ENCODE measurements at places on chromosomes 6 and 20.

- no peak for ATAC-seq
- no peaks in the 10 kb centered on the region for H3K4me1 ChIP-seq
- H3K27me3 ChIP-seq, result peaks cover 48% of the 10 kb centered on the region
- H3K36me3 ChIP-seq, result no peaks in the 10 kb centered on the region
These were observed 12.6 kb downstream of the GLP1R start for GRCh38 chr6:39061182-39061581.

DNA sequence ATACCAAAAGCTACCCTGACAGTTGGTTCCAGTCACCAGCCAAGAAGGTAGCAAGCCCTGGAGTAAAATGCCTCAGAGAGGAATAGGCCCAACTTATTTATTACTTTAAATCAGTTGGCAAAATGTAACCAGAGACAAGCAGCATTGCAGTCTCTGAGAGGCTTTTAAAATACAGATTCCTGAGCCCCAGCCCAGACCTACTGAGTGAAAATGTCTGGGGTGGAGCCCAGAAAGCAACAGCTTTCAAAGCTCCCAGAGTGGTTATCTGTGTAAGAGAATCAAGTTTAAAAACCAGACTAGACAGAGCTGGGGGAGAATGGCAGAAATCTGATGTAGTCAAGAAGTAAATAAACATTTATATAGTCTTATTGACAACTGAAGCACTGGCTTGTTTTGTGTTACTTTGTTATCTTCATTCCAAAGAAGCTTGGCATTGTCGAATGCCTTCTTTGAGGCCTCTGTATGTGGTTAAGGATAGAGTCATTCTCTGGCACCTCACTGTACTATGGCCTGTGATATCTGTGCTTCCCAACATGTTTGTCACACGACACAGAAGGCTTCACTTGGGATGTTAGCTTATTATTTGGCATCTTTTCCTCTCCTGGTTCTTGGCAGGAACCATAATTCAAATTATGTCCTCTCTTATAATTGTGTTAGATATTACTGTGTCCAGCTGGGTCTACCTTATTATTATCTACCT lies 313.5 kb downstream of the SLC35F1 start:
- no peak for ATAC-seq
- H3K36me3 ChIP-seq, result no peaks in the 10 kb centered on the region
- no peak overlapping the region for H3K27ac ChIP-seq
- H3K27me3 ChIP-seq, result no peaks in the 10 kb centered on the region

DNA sequence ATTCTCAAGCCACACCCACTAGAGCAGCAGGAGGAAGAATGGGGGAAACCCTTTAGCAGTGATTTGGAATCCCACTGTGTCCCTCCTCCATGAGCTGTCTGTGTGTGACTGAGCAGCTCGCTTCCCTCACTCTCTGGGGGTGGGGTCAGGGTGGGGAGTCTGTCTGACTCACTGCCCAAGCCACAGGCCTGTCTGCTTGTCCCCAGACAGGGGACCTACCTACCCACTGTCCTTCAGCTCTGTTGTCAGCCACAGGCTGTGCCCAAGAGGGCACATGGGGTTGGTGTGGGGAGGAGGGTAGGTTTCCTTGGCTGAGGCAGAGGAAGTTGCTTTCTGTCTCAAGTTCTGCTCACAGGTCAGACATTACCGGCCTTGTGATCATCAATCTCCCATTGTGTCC lies 127.0 kb downstream of the MAFB start:
- no peaks in the 10 kb centered on the region for H3K36me3 ChIP-seq
- no peaks in the 10 kb centered on the region for H3K4me1 ChIP-seq
- peaks cover 18% of the 10 kb centered on the region for H3K27me3 ChIP-seq
- H3K27ac ChIP-seq, result no peak overlapping the region
- ATAC-seq, result no peak

DNA sequence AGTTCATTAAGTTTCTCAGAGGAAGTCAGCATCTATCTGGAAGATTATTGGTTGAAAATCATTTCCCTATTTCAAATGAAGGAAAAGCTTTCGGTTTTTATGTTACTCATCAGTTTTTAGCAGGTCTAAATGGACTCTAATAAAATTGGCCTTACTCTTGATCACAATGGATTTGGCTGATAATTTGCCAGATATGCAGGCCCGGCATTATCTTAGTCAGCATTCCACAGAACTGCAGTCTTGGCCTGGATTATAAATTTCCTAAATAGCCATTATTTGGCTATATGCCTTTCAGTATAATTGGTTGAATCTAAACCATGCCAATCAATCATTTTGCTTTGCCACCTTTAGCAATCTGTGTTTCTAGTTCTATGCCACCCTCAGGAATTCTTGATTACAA lies 91.7 kb upstream of the KCNQ5 start:
- no peaks in the 10 kb centered on the region for H3K4me1 ChIP-seq
- no peak overlapping the region for H3K4me3 ChIP-seq
- no peaks in the 10 kb centered on the region for H3K36me3 ChIP-seq
- no peak overlapping the region for H3K27ac ChIP-seq

Measured in stimulated activated memory B cell treated with anti-CD40 and anti-IgM and Interleukin-4, amounts not matched to agents 10 μg/mL and 1 μg/mL and 100 μg/mL, for 72 hours (primary cell).